ENCODE measurements at places on chromosomes 2 and 18.
A peak's percentile ranks its signal among the peaks of the same experiment; 100 is the strongest.

GRCh38 chr18:47100212-47100831 lies 50.0 kb downstream of the HDHD2 start:
- H3K4me3 ChIP-seq: no peak overlapping the region
- no peaks in the 10 kb centered on the region for H3K4me1 ChIP-seq
- DNase-seq: no peak
- H3K36me3 ChIP-seq: peaks cover 3% of the 10 kb centered on the region
- no peaks in the 10 kb centered on the region for H3K27me3 ChIP-seq
- no peak overlapping the region for H3K27ac ChIP-seq

- no peaks in the 10 kb centered on the region for H3K36me3 ChIP-seq
- DNase-seq: peak; percentile 22
- H3K4me1 ChIP-seq: peaks cover 24% of the 10 kb centered on the region
Measured at GRCh38 chr2:46471-47345, at the start of gene FAM110C. TSS of gene FAM110C (minus strand) at chr2:46505. CDS start at chr2:46385, 120 bp downstream.

DNA sequence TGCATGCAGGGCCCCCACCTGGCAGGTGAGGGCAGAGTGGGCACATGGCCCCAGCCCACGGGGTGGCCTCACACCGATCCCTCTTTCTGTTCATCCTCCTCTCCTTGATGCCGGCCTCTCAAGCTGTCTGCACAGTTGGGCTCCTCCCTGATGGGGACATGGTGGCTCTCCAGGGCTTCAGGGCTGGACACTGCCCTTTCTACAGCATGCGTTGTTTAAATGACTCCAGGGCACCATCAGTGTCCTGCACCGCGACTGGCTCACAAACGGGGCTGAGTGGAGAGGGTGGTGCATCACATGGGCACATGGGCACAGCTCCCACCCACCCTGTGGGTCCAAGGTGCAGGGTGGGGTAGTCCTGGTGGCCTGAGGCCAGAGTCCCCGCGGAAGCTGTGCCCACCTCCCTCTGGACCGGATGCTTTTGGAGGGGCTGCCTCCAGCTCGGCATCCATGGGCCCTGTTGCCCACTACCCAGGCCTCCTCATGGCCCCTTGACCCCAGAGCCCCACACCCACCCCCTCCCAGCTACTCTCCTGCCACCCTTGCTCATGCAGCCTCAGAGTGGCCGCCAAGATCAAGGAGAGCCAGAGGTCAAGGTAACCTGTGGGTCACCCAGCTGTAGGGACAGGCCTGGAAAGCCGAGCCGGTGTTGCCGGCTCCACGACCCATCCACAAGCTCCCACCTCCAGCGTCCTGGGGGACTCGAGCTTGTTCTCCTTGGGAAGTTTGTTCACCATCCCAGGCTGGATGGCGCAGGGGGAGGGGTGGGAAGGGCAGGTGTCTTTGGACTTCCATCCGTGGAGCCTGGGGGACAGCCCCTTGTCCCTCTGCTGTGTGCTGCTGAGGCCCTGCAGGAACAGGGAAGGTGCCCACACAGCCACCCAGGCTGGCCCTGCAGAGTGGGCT lies 12.3 kb upstream of the SNED1 start:
- no peak overlapping the region for H3K4me3 ChIP-seq
- peaks cover 2% of the 10 kb centered on the region for H3K27me3 ChIP-seq
- no peaks in the 10 kb centered on the region for H3K36me3 ChIP-seq

GRCh38 chr18:66571845-66572244 lies 32.0 kb downstream of the CDH19 start:
- DNase-seq: peak; percentile 42
- no peaks in the 10 kb centered on the region for H3K36me3 ChIP-seq
- no peaks in the 10 kb centered on the region for H3K4me1 ChIP-seq

DNA sequence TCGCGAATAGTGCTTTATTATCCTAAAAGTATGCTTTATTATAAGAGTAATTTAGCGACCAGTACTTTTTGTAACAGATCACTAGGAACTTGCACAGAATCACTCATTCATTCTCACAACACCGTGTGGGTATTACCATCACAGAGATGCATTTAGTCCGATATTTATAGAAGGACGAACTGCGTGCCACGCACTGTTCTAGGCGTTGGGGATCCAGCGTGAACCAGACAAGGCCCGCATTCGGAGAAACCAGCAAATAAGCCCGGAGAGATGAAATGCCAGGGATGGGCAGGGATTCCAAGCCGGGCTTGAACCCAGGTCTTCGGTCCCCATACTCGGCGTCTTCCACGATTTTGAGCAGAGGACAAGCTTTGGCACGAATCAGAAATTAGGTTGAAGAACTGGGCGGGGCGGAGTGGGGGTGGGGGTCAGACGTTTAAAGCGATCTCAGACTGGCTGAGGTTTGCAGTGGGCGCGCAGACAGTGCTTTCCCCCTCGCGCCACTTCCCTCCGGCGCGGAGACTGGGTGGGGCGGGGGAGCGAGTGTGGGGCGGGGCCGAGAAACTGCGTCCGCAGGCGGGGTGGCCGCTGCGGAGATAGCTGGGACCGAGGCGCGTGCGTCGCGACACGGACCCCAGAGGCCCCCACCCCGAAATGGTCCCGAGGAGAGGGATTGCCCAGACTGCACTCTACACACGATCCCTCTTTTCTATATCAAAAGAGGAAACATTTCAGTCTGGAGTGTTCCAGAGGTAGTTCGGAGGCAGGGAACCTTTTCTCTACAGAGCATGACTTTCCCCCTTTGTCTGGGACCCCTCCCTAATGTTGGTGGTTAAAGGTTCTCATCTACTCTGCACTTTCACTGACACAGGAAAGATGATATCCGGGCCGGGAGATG lies 1.1 kb upstream of the CXCR4 start:
- peak overlapping the region; percentile 59 for H3K4me3 ChIP-seq
- H3K27ac ChIP-seq: peak overlapping the region; percentile 19
- no peaks in the 10 kb centered on the region for H3K36me3 ChIP-seq
- peaks cover 33% of the 10 kb centered on the region for H3K4me1 ChIP-seq
- peaks cover 38% of the 10 kb centered on the region for H3K27me3 ChIP-seq

- no peaks in the 10 kb centered on the region for H3K36me3 ChIP-seq
- H3K27me3 ChIP-seq: no peaks in the 10 kb centered on the region
- H3K4me3 ChIP-seq: no peak overlapping the region
- no peaks in the 10 kb centered on the region for H3K4me1 ChIP-seq
Measured at GRCh38 chr2:226772389-226773179, 27.0 kb downstream of the IRS1 start.

All from spinal cord (tissue), 10 donors.